ENCODE measurements at places on chromosomes 6 and 20.
A peak's percentile ranks its signal among the peaks of the same experiment; 100 is the strongest.

DNA sequence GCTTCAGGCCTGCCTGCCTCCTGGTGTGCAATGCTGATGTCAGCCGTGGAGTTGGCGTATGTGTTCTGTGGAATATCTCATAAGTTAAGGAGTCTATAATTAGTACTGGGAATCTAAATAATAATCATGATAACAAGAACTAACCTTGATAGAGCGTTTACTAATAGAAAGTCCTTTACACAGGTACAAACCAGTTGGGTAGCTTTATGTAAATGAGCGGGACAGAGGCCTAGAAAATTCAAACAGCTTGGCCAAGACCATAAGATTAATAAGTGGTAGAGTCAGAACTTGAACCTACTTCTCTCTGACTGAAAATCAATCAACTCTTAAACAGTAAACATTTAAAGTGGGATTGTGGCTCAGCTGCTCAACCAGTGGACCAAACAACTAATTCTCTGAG is 570.9 kb upstream of the AGPAT4 start:
- DNase-seq = no peak

- no peak for DNase-seq
Measured at GRCh38 chr6:43966374-43966658, 160.9 kb downstream of the MRPL14 start.

DNA sequence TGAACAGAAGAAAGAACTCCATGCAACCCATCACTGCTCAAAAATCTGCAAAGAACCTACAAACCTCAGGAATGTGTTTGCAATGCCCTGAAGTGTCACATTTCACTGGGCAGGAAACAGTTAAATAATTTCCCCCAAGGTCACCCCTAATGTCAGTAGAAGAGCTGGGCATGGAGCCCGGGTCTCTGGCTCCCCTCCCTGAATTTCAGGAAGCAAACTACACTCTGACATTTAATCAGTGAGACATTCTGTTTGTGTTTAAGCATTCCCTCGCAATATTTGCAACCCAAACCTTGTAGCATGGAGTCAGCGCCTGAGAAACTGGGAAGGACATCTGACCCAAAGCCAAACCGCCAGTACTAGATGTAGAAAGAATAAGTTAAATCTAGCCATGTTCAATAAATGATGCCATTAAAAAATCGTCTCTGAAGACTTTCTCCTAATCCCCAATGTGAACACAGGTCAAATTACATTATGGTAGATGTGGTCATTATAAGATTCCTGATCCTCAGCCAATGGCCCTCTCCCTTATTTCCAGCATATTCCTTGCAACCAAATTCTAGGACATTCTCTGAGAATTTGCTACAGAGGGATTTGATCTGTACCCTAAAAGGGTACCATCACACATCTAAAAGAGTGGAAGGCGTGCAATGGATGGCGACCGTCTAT is 91.2 kb upstream of the ADTRP start:
- DNase-seq = peak; percentile 56

DNA sequence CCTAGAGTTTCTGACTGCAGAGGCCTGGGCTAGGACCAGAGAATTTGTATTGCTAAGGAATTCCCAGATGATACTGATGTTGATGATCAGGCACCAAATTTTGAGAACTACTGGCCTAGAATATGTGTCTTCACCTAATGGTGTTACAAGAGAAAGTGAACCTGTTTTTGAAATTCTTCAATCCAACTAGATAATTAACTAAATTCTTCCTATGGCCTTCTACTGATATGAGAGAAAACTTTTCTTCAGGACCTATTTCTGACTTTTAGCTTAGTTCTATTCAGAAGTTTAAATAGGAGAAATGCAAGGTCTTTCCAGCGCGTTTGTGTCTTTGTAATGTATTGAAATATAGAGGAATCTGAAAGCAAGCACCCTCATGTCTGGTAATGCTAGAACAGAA is 7.3 kb downstream of the NKAIN2 start:
- DNase-seq = no peak

- peak; percentile 52 for DNase-seq
Measured at GRCh38 chr6:105603788-105604586, 201.1 kb upstream of the PREP start.

DNA sequence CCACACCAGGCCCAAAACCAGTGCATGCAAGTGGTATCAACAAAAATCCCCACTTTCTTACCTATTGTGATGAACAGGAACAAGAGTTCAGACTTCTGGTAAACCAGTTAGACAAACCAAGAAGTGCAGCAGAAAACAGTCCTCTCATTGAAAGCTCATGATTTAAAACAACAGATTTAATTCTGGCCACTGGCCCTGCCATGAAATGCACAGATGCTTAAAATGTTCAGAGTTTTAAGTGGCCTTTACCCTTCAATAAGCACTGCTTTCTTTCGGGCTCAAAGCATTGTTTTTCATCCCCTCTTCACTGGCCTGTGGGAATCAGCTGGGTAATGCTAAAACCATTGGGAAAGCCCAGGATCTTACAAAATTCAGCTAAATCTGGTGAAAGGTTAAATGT is 102.4 kb upstream of the ISM1 start:
- no peak for DNase-seq

- DNase-seq = no peak
Measured at GRCh38 chr20:34639755-34640222, 37.1 kb downstream of the PIGU start.

DNA sequence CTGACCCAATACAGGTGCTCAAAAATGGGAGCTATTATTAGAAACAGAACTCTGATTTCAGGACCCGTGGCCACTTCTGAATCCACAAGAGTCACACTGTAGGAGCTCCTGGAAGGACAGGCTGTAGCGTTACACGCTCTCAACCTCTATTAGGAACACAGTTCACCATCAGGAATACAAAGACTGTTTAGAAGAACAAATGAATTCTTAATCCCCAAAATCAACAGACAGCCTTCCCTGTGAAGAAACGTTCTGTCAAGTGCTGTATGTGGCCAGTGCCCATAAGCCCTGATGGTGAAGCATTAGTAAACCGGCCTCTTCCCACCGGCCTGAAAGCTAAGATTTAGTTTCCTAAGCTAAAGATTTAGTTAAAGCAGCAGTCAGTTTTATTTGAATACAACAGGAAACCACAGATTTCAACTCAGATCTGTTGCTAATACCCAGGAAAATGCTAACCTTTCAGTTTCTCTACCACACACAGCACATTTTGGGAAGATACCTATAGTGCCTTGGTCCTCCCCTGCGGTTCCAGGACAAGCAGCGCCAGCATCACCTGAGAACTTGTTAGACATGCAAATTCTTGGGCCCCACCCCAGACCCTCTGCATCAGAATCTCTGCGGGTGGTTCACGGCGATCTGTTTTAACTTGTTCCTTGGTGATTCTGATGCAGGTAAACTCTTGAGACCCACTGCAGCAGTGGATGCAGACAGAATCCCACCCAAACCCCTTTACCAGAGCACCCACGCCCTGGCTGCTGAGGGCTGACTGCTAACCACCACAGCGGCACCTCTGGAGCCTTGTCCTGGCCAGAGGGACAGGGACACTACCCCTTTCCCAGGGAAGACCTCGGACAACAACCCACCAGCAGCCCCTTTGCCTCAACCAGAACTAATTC is 33.4 kb downstream of the MTRES1 start:
- DNase-seq = no peak

DNA sequence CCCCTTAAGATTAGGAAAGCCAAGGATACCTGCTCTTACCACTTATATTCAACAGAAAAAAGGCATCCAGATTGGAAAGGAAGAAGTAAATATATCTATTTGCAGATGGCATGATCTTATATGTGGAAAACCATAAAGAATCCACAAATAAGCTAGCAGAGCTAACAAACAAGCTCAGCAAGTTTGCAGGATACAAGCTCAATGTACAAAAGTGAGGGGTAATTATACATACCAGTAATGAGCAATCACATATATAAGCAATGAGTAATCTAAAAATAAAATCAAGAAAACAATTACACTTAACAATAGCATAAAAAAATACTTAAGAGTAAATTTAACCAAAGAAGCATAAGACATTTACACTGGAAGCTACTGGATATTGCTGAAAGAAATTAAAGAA is 31.6 kb upstream of the HMGN3 start:
- DNase-seq = no peak

- no peak for DNase-seq
Measured at GRCh38 chr6:149405823-149406765, 6.0 kb downstream of the SUMO4 start.

DNA sequence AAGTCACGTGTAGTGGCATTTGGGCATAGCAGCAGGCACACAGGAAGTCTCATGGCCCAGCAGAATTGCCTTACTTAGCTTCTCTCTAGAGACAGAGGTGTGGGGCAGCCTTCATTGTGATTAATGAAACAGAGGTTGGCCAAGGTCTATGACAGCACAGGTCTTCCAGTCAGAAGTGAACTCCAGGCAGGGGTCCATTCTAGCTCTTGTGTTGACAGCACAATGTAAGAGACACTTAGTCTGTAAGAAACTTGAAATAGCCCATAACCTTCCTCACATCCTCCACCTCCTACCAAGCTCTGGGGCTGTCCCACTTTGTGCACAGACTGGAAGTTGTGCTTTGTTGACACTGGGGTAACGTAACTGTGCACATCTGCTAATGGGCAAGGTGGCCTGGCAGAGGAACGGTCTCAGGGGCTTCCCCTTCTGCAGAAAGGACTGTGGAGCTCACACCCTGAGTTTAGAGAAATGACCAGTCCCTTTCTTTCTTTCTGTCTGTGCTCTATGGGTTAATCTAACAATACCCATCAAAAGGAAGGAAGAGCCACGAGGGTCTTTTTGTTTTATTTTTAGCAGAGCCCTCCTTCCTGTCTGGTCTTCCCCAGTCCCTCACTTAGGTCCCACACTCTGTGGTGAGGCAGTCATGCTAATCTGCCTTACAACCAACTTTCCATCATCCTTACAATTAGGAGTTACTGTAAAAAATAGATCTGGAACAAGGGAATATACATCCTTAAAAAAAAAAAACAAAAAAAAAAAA is 35.6 kb upstream of the TAGAP start:
- DNase-seq = no peak
